ENCODE measurements at places on chromosomes 2 and 18.

- no peak for DNase-seq
Measured at GRCh38 chr2:164778723-164779122, 62.9 kb downstream of the COBLL1 start.

- DNase-seq, result no peak
Measured at GRCh38 chr2:41737888-41738287, 309.9 kb upstream of the PKDCC start.

GRCh38 chr18:51163543-51163942, 33.9 kb downstream of the MEX3C start:
- no peak for DNase-seq

DNA sequence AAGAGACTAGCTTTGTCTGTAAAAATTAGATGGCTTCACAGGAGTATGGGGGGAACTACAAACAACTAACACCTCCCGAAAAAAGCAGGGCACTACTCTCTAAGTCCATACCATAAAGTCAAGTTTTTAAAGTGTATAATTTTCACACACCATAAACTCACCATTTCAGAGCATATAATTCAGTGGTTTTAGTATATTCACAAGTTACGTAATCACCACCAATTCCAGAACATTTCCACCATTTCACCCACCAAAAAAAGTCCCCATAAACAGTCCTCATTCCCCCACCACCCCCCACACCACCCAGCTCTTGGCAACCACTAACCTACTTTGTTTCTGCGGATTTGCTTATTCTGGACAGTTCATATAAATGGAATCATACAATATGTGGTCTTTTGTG, 33.8 kb downstream of the CFAP36 start:
- DNase-seq, result no peak

DNA sequence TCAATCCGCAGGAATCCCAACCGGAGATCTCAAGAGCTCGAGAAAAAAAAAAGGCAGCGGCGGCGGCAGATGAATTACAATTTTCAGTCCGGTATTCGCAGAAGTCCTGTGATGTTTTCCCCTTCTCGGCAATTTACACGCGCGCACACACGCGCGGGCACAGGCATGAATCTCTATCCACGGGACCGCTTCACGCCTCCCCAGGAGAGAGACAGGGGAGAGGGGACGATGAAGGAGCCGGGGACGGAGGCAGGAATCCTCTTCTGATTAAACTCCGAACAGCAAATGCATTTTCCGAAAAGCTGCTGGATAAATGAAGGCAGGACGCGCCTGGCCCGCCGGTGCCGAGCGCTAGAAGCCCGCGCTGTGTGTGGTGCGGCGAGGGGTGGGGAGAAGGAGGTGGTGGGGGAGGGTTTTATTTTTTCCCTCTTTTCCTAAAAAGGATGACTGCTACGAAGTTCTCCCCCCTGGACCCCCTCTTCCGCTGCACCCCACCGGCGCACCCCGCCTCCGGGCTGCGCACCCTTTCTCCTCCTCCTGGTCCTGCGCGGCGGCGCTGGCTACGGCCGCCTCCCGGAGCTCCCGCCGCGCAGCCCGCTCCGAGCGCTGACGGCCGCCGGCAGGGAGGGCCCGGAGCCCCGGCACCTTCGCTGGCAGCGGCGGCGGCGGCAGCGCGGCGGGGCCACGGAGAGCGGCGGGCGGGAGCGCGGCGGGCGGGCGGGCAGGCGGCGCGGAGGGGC, at the start of gene BCL2:
TSS of gene BCL2 (minus strand) at position 387 of the 740 bp plus-strand sequence.
- DNase-seq, result no peak

GRCh38 chr2:88856409-88857135, 165.1 kb downstream of the RPIA start:
- DNase-seq, result no peak

DNA sequence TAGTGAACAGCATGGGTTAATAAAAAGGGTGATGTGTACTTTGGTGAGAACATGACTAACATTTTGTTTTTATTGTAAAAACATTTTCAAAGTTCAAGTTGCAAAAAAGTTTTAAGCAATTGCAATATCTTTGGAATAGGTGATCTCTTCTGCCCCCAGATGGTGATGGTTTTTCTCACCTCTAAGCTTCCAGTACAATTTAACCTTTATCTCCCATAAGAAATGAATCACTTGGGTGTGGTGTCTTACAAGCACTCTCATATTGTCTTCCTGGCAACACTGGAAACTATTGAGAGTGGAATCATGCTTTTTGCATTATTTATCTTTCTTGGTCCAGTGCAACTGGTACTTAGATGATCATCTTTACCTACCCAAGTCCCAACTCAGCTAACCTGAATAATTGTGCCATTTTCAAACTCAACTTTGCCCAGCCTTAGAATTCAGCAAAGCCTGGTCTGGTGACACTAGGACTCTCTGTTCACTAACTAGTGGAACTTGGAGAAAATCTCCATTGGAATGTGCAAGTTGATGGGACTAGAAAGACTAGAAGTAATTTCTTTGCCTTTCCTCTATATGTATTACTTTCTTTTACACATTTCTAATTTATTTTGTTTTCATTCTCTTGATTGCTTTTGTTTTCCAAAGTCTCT, 964.7 kb upstream of the ZEB2 start:
- no peak for DNase-seq

DNA sequence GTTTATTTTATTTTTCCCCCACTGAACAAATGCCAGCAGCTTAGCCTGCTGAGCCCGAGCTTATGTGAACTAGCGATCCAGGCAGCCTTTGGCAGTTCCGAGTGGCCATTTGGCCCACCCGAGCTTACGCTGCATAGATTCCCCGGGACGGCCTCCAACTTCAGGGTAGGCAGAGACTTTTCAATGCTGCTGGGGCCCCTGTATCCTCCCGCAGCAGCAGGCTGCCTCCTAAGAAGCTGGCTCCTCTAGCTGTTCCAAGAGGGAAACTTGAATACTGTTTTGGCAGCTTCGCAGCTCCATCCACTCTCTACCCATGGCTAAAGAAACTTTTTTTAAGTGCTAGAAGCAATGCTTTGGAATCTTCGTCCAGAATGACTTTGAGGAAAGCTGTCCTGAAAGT, 295.2 kb downstream of the SS18 start:
- no peak for DNase-seq

GRCh38 chr2:131535526-131535925, 7.8 kb downstream of the CCDC74A start:
- no peak for DNase-seq

GRCh38 chr2:157190151-157190550, 67.4 kb upstream of the GALNT5 start:
- DNase-seq, result no peak

DNA sequence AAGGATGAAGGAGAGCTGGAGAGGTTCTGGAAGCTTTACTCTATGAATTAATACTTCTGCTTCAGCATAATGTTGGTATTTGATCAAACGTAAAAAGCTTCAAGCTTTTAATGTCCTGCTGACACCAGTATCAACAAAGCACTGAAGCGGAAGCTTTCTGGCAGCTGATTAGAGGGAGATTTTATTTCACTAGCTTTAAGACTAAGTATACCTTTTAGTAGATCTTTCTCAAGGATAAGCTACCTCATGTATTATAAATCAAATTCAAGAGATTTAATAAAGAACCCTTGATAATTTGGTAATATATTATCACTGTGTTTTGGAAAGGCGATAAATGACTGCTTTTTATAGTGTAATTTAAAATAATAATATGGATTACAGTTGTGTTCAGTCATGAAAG, 128.0 kb upstream of the CD302 start:
- no peak for DNase-seq

GRCh38 chr18:33424266-33424946, 16.1 kb downstream of the CCDC178 start:
- no peak for DNase-seq

DNA sequence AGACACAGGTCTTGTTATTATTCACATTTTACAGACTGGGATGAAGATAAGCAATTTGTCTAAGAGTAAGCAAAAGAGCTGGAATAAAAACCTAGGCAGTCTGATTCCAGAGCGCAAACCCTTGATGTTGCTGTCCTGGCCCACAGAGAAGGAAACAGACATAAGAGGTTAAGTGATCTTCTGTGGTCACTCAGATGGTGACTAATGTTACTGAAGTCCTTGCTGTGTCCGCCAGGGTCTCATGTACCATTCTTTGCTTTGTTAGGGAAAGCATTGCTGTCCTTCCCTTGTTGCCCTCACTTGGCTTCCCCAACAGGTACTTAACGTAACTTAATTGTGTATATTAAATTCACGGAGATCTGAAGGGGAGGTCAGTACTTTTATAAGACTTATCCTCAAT, 14.9 kb upstream of the FAP start:
- DNase-seq, result no peak

DNA sequence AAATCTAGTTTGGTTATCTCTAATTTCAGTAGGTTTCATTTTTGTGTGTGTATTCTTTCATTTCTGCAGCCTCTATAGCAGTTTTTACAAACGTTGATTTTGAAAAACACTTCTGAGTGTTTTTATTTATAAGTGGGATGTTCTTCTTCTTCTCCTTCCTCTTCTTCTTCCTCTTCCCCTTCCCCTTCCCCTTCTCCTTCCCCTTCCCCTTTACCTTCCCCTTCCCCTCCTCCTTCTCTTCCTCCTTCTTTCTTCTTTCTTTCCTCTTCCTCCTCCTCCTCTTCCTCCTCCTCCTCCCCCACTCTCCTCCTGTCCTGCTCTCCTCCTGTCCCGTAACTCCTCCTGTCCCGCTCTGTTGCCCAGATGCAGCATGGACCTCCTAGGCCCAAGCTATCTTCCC, 4.2 kb downstream of the UGGT1 start:
- DNase-seq, result no peak

DNA sequence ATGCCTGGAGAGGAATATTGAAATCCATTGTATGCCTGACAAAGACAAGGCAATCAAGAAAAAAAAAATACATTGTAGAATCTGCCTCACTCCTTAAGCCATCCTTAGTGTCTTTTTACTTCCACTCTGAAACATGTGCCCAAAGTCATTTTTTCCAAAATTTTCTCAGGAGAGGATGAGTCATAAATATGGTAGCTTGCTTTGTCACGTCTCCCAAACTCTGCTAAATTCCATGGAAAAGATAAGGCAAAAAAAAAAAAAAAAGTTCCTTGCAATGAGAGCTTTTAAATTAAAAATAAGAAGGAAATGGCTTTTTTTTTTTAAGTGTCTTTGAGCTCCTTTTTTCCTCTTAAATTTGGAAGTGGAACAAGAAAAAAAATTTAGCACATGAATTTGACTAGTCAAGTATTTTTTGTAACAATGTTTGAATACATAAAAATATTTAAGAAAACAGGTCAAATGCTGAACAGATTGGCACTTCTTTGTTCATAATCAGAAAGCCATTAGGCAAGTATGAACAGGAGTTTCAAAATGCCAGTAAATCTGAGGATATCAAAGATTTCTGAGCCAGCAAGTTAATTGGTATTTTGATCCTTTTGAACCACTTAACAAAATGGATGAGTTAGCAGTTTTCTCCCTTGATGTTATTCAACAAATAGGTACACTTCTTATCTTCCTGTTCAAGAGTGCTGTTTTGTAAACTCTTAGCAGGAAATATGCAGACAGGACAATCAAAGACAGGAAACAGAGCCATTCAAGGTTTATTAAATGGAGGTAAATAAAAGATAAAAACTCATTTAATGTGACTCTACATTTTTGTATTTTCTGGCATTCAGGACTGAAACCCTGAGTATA, 247.3 kb upstream of the SP5 start:
- DNase-seq, result no peak

DNA sequence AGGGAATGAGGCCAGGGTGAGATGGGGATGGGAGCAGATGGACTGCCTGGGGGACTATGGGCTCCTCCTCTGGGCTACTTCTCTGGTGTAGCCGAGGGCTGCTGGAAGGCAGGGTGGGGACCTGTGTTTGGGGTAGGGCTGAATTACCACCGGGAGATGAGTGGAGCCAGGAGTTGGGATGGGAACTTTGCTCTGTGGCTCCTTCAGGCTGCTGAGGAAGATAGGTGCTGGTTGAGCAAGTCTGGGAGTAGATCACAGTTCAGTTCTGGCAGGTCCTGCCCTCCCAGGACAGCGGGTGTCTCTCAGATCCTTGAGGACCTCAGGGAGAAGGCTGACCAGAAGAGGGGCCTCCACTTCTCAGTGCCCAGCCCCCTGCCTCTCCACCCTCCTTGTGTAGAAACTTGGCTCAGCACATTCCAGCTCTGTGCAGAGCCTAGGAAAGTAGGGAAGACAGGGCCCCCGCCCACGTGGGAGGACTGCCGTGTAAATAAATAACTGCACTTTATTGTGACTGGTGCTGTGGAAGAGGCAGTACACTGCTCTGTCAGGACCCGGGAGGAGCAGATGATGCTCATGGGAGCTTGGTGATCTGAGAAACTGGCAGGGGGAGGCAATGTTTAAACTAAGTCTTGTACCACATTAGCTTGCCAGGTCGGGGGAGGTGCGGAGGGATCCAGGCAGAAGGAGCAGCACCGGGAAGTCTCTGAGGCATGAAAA, 15.3 kb downstream of the TET3 start:
- DNase-seq, result no peak

DNA sequence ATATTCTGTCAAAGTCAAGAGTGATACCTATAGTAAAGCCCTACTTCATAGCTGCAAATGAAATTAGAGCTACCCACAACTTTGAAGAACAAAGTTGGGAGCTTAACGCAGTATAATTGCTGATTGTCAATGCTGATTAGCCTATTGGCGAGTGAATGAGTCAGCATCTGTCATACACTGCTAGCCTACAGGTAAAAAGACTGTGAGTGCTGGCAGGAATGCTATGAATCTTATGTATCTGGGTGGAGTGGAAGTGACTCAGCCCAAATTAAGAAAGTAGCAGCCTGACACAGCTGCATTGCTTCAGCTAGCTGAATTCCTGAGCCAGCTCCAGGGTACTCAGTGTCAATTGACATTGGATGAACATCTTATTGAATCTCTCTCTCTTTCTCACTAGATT, 179.4 kb upstream of the DCC start:
- no peak for DNase-seq

- no peak for DNase-seq
Measured at GRCh38 chr2:240226672-240227537, 86.4 kb upstream of the OTOS start.

DNA sequence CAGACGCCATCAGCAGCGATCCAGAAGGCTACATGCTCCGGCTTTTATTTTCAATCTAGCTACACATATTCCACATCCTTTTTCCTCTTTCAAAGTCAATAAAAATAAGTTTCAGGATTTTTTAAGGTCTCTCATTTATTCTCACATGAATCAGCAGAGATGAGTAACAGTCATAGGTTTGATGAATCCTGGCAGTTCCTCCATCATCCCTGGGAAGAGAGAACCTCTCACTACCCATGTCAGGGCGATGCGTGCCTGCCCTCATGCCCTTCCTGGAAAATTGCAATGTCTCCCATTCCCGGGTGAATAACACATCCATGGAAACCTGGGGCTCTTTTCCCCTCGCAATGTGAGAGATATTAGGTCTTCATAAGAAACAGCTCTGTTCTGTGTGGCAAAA, 301.1 kb upstream of the SMIM21 start:
- DNase-seq, result no peak

GRCh38 chr2:239775623-239776435, 249.3 kb downstream of the NDUFA10 start:
- no peak for DNase-seq

Measured in T-helper 17 cell (primary cell).